ENCODE measurements at places on chromosomes 3 and 15.
A peak's percentile ranks its signal among the peaks of the same experiment; 100 is the strongest.

GRCh38 chr3:123390865-123391600, 57.9 kb downstream of the ADCY5 start:
- no peak for DNase-seq

DNA sequence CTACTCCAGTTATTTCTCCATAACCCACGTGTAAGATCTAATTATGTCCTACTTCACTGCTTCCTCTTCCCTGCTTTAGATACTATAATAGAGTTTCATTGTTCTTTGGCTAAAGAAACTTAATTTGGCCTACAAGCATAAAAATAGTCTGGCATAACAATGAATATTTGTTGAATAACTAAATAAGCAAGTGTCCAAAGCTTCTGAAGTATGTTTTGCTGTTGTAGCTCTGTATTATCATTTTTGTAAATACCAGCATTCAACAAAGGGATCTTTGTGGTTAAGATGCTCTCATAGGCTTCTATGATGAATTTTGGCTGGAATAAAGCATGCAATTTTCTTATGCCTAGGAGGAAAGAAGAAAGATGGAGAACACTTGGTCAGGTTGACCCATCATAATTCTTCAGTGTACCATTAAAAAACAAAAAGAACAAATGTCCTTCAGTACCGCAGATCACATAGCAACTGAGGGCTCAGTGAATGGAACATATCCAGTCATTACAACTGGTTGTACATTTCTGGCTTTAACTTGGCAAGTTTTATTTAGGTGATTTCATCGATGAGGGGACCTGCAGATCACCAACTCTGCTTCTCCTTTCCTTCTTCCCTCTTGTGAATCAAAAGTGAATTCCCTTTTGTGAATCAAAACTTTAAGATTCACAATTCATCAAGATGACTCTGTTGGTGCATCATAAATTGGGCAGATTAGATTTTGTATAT, 465.9 kb upstream of the TGFBR2 start:
- DNase-seq: no peak

- no peak for DNase-seq
Observed at GRCh38 chr3:115999613-116000012, 376.3 kb downstream of the GAP43 start.

DNA sequence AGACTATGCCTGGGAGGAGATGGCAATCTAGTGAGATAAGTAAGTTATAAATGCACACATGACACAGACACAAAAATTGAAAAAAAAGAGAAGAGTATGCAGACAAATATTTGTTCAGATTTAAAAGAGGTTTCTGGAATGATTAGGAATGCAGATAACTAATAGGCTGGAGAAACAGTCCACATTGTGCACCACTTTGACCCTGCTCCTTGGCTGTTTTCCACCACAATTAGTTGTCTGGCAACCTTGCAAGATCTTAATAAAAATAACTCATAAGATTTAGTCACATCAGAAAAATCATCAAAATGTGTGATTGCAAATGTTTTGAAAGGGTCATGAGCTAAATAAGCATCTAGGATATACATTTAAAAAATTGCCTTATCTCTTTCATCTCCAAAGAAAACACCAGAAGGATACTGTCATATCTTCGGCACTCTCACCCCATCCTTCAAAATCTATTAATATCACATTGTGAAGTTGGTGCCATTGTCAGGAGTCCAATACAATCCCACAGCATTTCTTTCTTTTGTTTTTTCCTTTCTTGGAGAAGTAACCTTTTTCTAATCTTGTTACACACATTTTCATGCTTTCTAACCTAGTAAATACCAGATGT, 153.7 kb upstream of the KCNMB2 start:
- DNase-seq: no peak

DNA sequence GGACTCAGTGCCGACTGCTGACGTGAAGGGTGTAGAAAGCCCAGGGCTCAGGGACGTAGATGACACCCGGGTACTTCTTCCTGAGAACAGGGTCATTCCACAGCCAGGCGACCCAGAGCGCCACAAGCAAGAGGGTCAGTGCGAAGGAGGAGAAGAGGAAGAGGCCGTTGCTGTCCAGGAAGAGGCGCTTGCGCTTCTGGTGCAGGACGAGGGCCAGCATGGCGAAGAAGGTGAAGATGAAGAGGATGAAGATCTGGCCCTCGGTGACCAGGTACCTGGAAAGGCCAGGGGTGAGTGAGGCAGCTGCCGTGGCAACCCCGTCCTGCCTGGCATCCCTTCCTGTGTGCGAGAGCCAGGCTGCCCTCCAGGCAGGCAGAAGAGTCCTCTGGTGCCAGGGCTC, 3.0 kb upstream of the CALML4 start:
- no peak for DNase-seq

- peak; percentile 50 for DNase-seq
Observed at GRCh38 chr3:170233530-170233929, 11.3 kb downstream of the PRKCI start.

DNA sequence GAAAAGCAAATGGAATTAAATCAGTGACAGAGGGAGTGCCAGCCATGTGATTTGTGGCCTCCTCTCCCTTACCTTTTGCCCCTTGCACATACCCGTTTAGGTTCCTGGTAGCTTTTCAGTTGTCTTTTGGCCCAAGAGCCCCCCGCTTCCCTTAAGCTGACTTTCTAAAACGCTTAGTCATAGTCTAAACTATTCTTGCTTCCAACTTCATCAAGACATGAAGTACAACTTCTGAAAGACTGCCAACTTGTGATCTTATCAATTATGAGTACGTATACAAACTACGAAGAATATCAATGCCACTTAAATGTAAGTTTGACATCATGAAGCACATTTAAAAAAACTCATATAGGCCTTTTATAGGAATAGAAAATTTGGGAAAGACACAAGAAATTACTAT, 61.9 kb downstream of the EIF3J start:
- peak; percentile 84 for DNase-seq

GRCh38 chr3:107663266-107663665, 140.5 kb downstream of the BBX start:
- DNase-seq: no peak

DNA sequence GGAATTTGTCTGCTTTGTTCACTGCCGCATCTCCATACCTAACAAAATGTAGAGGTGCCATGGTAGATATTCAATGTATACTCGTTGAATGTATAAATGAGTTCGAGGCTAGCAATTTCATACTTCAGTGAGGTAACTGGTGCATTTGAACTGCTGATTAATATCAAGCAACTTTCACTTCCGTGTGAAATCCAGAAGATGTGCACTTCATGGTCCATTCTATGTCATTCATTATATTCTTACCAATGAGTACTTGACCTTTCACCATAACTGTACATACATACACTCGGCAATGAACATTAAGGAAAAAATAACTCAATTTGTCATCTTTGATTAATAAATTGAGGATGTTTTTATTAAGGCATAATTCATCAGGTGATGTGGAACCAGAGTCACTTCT, 598.5 kb downstream of the ZNF385D start:
- DNase-seq: no peak

- DNase-seq: no peak
Observed at GRCh38 chr3:171840811-171841619, 2.1 kb upstream of the TMEM212 start.

DNA sequence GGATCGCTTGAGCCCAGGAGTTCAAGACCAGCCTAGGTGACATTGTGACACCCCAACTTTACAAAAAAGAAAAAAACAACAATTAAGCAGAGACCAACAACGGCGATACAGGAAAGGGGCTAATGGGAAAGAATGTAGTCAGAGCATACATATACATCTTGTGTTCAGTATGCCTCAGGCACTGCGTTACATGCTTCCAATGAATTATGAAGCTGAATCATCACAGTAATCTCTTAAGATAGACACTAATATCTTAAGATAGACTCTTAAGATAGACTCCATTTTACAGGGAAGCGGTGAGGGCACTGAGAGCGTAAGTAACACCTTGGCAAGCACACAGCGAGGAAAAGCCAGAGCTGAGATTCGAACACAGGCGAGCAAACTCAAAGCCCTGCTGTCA, 6.1 kb upstream of the LDHAL6B start:
- DNase-seq: no peak

- no peak for DNase-seq
Observed at GRCh38 chr3:129727707-129728106, 121.2 kb upstream of the PLXND1 start.

DNA sequence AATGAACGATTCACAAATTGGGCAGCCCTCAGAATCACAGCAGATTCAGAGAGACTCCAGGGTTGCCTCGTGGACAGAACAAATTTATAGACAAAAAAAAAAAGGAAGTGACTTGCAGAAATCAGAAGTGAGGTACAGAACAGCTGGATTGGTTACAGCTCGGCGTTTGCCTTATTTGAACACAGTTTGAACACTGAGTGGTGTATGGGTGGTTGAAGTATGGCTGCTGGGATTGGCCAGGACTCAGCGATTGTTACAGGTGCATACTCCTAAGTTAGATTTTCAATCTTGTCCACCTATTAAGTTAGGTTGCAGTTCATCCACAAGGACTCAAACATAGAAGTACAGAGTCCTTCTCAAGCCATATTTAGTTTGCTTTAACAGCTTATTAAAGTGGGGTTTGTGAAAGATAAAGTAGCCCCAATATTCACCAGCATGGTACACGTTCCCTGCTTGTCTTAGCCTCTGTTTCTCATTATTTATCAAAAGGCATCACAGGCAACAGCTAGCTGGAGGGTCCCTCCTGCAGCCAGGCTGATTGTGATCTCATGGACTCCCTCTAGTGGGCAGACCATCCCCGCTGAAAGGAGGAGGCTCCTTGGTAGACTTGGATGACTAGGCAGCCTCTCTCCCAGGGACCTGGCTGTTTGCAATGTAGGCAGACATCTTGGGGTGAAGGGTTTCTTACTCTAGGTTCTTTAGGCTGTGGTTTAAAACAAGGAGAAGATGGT, 17.6 kb upstream of the ALDH1L1 start:
- peak; percentile 70 for DNase-seq

- no peak for DNase-seq
Observed at GRCh38 chr3:61030469-61031035, 220.7 kb downstream of the FHIT start.

- DNase-seq: no peak
Observed at GRCh38 chr3:109413049-109413448, 75.7 kb upstream of the DPPA4 start.

DNA sequence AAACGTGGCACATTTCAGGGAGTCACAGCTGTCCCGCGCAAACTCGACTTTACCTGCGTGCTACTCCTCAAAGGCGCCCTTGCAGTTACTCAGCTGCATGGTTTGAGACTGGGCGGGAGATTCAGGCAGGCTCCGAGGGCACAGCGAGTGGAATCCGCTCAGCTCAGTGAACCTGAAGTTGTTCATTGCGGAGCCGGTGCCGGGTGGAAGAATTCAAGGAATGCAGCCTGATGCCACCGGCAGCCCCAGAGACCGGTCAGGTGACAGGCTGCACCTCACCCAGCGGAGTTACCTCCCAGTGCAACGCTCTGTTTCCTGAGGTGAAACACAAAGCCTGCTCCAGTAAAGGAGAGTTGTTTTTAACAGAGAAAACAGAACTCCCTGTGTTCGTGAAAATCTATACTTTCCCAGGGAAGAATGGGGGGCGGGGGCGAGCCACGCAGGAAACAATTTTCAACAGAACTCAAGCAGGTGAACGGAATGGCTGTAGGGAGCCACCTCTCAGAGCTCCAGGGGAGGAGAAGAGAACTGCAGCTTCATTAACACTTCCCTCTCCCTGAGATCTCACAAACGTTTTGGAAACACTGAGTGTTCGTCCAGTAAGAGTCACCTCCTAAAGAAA, 3.8 kb downstream of the VEPH1 start:
- DNase-seq: peak; percentile 28

- DNase-seq: peak; percentile 61
Observed at GRCh38 chr3:186985661-186986364, 55.5 kb downstream of the ST6GAL1 start.

DNA sequence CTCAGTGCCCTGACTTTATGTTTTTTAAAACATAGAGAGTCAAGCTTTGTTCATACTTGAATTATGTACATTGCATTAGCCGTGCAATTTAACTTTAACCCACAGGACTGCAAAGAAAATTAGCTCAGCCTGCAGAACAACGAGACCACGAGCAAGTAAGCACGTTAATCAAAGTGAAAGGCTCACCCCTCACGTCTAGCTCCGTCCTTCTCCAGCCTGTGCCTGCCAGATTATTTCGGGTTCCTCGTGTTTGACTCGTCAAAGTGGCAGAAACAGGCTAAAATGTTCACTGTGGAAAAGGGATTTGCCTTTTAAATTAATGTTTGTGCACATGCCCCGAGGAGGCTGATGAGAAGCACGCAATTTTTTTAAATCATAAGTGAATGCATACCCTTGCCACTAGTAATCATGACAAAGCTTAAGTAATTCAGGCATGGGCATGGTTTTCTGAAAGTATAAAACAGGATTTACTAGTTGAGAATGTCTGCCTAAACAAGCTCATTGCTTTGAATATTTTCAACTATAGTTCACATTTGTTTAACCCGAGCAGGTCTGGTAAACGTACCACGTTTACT, 15.3 kb downstream of the ZBTB38 start:
- DNase-seq: no peak

- no peak for DNase-seq
Observed at GRCh38 chr3:178810181-178810580, 261.4 kb downstream of the ZMAT3 start.

GRCh38 chr3:63874769-63875168, 11.1 kb downstream of the ATXN7 start:
- peak; percentile 29 for DNase-seq

- DNase-seq: no peak
Observed at GRCh38 chr3:129783470-129783869, 110.0 kb downstream of the TMCC1 start.

DNA sequence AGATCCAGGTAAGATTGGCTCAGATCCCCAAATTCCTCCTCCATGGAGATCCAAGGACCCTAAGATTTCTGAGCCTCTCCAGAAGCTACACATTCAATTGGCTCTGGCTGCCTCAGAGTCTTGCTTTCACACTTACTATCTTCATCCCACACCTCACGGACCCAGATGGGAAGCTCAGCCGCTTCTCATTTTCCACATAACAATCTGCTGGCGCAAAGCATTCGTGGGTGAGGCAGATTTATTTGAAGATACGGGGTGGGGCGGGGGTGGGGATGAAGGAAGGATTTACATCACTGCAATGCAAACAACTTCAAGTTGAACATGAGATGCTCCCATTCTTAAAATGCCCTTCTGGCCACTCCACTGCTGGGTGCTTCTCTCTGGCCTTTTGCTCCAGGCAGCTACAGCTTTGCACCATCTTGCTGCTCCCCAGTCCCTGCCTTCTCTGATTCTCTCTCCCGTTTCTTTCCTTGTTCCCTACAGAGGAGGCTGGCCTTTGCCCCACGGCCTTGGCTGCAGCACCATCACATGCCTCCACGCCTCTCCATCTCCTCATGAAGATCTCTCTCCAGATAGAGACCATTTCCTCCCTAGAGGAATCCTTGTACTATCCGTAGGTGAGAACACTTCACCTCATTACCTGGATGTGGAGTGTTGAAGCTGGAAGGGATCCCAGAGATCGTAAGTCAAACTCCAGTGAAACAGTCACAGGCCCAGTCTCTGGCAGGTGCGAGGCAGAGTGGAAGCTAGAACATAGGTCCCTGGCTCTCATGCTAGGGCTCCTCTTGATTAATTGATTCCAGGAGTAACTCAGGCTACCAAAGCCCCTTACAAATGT, 175.9 kb downstream of the RPLP1 start:
- no peak for DNase-seq

- no peak for DNase-seq
Observed at GRCh38 chr3:39413691-39414420, 7.3 kb downstream of the RPSA start.

All from hematopoietic multipotent progenitor cell treated with erythropoietin and hydrocortisone succinate and interleukin-3 and kit ligand, for 6 days (in vitro differentiated cells).